ENCODE measurements at places on chromosomes 2 and 18.

DNA sequence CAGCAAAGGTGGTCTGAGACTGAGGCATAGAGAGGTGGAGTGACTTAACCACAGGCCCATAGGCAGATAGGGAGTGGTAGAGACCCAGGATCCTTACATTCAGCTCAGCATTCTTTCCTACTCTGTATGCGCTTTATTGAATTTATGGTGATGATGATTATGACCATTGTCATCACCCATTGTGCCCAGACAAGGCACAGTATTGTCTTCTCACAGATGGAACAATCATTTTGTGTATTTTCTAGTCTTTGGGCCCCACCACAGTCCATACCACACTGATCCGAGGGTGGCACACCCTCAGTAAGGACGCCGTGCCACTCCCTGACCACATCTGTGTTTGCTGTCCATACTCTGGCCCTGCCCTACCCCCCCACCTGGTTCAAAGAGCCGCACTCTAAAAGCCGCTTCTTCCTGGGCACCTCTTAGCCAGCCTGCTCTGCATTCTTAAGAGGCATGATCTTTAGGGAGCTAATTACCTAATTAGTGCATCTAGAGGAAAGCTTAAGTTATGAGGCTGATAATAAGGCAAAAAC, 179.6 kb upstream of the SMAD2 start:
- DNase-seq, result no peak

- DNase-seq, result no peak
These were observed 73.7 kb upstream of the SLC1A4 start for GRCh38 chr2:64915510-64915900.

- DNase-seq, result no peak
These were observed 145.0 kb downstream of the SRBD1 start for GRCh38 chr2:45466053-45466452.

DNA sequence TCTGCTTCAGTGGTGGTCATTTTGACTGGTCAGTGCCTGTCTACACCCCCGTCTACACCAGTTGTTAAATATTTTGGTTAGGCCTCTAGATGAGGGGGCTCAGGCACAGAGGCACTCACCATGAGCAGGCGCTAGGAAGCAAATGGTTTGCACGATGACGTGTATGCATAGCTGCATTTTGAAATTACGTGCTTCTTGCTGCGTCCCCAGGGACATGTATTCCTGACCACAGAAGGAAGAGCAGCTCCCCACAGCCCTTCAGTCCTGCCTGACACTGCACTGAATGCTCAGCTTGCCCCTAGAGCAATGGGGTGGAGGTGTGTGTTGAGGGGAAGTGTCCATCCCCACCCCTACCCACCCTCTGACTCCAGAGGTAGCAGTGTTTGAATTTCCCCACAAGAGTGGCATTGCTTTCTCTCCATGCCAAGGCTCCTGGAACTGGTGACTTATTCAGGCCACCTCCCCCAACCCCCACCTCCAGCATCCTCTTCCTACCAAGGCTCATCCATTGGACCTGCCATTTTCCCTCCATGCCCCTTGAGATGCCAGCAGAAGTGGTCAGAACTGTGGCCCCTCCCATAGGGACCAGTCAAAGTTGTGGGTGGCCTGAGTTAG, 11.4 kb upstream of the ZAP70 start:
- no peak for DNase-seq

- no peak for DNase-seq
These were observed 214.8 kb downstream of the TXNL1 start for GRCh38 chr18:56423626-56424025.

DNA sequence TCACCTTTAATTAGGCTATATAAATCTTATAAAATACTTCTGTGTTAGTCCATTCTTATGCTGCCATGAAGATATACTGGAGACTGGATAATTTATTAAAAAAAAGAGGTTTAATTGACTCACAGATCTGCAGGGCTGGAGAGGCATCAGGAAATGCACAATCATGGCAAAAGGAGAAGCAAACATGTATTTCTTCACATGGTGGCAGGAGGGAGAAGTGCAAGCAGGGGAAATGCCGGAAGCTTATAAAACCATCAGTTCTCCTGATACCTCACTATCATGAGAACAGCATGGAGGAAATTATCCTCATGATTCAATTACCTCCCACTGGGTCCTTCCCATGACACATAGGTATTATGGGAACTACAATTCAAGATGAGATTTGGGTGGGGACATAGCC, 504.4 kb downstream of the RIT2 start:
- DNase-seq, result no peak

DNA sequence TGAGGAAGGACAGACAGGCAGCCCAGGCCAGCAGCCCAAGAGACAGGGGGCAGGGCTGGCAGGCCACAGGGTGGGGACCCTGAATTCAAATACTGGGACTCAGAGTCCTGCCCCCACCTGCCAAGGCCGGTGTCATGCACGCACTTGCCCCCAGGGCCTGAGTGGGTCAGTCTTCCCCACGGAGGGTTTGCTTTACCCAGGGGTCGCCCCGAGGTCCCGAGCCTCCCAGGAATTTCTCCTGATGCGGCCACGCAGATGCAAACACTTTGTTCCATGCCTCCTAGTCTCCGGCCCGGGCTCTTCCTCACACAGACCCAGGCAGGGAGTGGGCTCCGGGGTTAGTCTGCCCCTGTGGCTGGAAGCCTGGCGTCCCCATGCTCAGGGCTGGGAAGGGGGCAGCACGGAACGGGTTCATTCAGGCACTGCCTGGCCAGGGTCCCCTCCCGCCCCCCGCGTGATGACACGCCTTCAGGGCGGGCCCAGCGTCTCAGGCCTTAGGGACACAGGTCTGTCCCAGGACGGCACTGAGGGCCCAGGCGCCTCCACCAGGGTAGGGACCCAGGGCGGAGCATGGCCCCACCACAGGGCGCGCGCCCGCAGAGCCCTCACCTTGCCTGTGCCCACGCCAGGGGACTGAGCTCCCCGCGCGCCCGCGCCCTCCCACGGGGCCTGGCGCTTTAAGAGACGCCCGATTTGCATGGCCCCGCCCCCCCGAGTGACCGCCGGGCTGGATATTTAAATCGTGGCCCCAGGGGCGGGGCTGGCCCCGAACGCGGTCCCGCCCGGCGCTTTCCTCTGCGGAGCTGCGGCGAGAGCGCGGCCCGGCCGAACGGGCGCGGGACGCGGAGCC, at the start of gene SNED1:
Gene SNED1, plus strand, starts transcription at position 763 of the 850 bp plus-strand sequence. CDS start 220 bp downstream, outside the sequence.
- DNase-seq, result no peak

DNA sequence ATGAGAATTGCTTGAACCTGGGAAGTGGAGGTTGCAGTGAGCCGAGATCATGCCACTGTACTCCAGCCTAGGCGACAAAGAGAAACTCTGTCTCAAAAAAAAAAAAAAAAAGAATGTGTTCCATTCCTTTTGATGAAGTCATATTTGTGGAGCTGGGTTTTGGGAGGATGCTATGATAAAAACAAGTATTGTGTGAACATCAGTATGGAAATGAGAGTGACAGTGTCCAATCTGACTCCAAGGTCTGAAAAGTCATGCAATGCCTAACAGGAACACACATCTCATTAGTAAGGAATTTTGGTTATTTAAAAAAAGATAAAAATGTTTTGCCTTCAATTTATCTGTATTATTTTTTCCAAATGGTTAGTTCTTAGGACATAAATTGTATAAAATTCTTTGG, 11.8 kb downstream of the GCFC2 start:
- DNase-seq, result no peak

DNA sequence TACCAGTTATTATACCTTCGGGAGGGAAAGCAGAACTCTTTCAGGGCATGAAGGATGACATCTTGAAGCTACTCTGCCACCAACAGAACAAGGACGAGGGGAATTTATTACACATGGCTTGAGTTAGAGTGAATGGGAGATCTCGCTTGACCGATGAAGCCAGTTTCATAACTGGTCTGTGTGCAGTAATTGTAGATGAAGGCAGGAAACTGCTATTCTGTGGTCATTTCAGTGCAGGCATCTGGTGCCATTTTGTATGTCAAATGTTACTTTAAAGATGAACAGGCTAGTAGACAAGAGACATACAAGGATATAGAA, 20.5 kb downstream of the GREB1 start:
- no peak for DNase-seq

- no peak for DNase-seq
These were observed 6.8 kb downstream of the TACR1 start for GRCh38 chr2:75192496-75192895.

DNA sequence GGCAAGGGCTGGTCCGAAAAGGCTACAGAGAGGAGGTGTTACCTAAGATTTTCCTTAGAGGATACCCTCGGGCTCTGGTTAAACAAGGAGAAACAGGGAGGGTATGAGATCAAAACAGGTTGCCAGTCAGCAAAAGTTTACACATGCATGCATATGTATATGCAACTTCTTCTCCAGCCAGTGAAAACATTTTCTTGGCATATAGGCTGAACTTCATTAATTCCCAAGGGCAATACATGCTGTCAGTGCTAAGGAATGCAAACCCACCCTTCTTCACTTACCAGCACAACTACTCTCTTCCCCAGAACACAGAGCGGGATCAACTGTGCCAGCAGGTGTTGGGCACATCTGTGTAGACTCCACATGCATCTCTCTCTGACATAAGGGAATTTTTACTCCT, 176.0 kb downstream of the GFPT1 start:
- no peak for DNase-seq

DNA sequence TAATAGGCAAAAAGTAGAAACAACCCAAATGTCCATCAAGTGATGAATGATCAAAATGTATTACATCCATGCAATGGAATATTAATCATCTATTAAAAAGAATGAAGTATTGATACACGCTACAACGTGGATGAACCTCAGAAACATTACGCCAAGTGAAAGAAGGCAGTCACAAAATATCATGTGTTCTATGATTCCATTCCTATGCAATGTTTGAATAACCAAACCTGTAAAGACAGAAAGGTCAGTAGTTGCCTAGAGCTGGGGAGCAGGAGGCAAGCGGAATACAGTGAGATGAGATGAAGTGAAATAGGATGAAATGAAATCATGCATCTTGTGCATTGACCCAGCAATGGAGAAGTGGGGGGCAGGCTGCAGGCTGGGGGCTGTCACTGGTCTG, 17.9 kb upstream of the COL6A3 start:
- no peak for DNase-seq

- DNase-seq, result no peak
These were observed 48.6 kb upstream of the SEC11C start for GRCh38 chr18:59090966-59091603.

DNA sequence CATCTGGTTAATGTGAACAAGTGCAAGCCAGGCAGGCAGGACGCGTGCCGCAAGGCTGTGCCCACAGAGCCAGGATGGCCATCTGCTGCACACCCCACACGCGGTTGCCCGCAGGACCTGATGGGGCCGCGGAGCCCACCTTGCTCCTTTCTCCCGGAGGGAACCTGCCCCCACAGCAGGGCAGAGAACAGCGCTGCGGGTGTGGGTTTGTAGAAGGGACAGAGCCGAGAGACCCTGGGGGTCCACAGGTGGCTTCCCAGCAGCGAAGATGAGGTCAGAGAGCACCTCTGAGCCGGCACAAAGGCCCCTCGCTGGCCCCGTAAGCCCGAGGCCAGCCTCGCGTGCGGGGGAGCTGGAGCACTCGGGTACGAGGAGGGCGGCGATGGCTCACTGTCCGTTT, 460.8 kb upstream of the SALL3 start:
- DNase-seq, result no peak

Measured in stimulated activated CD4-positive, alpha-beta T cell treated with anti-CD3 and anti-CD28 coated beads, Interleukin-1b, Interleukin-23, amount 100 ng/mL, for 1 hour (primary cell).